Right atrium auricular region (tissue), 2 donors: ENCODE measurements at places on chromosomes 3 and 15.
A peak's percentile ranks its signal among the peaks of the same experiment; 100 is the strongest.

GRCh38 chr3:169467751-169468150 is 195.8 kb downstream of the MECOM start:
- no peaks in the 10 kb centered on the region for H3K27me3 ChIP-seq
- DNase-seq, result no peak
- no peaks in the 10 kb centered on the region for H3K36me3 ChIP-seq
- no peak overlapping the region for H3K4me3 ChIP-seq
- H3K27ac ChIP-seq, result no peak overlapping the region
- H3K4me1 ChIP-seq, result peaks cover 3% of the 10 kb centered on the region

DNA sequence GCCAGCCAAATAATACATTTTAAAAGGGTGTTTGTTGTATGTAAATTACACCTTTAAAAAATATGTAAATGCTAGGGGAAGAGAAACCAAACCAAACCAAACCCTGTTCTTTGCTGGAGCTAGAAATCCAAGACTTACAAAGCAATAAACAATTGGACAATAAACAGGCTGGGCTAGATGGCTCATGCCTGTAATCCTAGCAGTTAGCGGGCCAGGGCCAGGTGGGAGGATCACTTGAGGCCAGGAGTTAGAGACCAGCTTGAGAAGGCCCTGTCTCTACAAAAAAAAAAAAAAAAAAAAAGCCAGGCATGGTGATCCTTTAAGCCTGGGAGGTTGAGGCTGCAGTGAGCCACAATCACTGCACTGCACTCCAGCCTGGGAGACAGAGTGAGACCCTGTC is 12.5 kb downstream of the STOML1 start:
- no peaks in the 10 kb centered on the region for H3K36me3 ChIP-seq
- no peak overlapping the region for H3K27ac ChIP-seq
- no peak for DNase-seq
- no peak overlapping the region for H3K4me3 ChIP-seq

GRCh38 chr15:101026656-101027272 is 107.6 kb downstream of the LRRK1 start:
- no peaks in the 10 kb centered on the region for H3K27me3 ChIP-seq
- no peak overlapping the region for H3K4me3 ChIP-seq
- no peak overlapping the region for H3K27ac ChIP-seq
- no peaks in the 10 kb centered on the region for H3K36me3 ChIP-seq
- DNase-seq, result peak; percentile 58
- peaks cover 32% of the 10 kb centered on the region for H3K4me1 ChIP-seq

GRCh38 chr3:62374341-62375218 is 1.2 kb upstream of the FEZF2 start:
- no peaks in the 10 kb centered on the region for H3K4me1 ChIP-seq
- no peak overlapping the region for H3K27ac ChIP-seq

DNA sequence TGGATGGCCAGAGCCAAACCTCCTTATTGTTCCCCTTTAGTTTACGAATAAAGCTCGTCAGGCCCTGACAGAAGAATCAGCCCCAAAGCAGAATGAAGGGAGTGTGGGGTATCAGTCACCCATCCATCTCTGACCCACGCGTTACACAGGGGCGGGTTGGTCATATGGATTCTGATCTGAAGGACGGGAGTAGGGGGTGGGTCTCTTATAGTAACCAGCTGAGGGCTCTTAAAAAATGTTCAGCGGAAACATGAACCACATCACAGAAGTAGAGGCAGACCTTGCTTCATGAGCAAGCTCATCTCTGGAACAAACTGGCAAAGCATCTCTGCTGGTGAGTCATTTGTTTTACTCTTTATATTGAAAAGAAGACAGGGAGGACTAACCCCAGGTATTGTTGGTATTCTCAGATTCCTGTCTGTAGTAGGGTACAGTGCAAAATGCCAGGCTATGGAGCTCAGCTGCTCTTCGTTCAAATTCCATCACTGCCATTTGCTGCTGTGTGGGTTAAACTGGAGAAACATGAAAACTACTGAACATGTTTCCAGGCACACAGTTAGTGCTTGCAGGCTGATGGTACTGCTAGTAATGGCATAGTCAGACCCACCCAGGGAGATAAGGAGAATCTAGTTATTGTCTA is at the start of gene CXCR6:
Gene CXCR6 (plus strand): TSS at position 258 of the 640 bp plus-strand sequence. CDS start 3,018 bp downstream, outside the sequence.
- no peak for DNase-seq
- peaks cover 34% of the 10 kb centered on the region for H3K36me3 ChIP-seq
- H3K27ac ChIP-seq, result no peak within 1 kb of the TSS
- no peaks in the 10 kb centered on the region for H3K27me3 ChIP-seq

GRCh38 chr3:59632760-59633573 is 583.1 kb upstream of the CFAP20DC start:
- H3K27ac ChIP-seq, result no peak overlapping the region
- no peaks in the 10 kb centered on the region for H3K4me1 ChIP-seq
- H3K36me3 ChIP-seq, result no peaks in the 10 kb centered on the region
- H3K4me3 ChIP-seq, result no peak overlapping the region

GRCh38 chr3:126848991-126849390 is 133.9 kb upstream of the PLXNA1 start:
- H3K4me3 ChIP-seq, result no peak overlapping the region
- H3K4me1 ChIP-seq, result no peaks in the 10 kb centered on the region
- peak; percentile 34 for DNase-seq
- no peaks in the 10 kb centered on the region for H3K27me3 ChIP-seq

DNA sequence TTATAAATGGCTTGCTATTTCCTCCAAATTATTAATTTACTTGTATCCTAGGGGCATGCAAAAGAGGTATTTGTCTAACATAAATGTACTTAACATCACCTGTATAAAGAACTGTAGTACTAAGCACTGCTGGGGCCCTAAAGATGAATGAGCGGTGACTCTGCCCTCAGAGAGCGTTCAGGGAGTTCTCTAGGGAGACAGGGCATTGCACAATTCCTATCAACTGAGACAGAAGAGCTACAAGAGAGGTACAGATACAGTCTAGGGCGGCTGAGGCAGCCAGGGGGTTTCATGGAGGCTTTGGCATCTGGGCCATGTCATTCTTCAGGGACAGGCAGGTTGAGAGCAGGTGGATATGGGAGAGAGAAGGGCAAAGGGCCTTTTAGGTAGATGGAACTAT is 39.9 kb upstream of the PARL start:
- H3K4me3 ChIP-seq, result no peak overlapping the region
- no peak for DNase-seq
- H3K27ac ChIP-seq, result no peak overlapping the region
- peaks cover 90% of the 10 kb centered on the region for H3K36me3 ChIP-seq
- H3K4me1 ChIP-seq, result no peaks in the 10 kb centered on the region
- no peaks in the 10 kb centered on the region for H3K27me3 ChIP-seq

GRCh38 chr3:58384381-58385090 is 49.1 kb downstream of the PDHB start:
- DNase-seq, result no peak
- H3K36me3 ChIP-seq, result peaks cover 11% of the 10 kb centered on the region
- H3K27ac ChIP-seq, result no peak overlapping the region
- no peaks in the 10 kb centered on the region for H3K27me3 ChIP-seq
- H3K4me1 ChIP-seq, result peaks cover 47% of the 10 kb centered on the region

- DNase-seq, result no peak
- no peaks in the 10 kb centered on the region for H3K4me1 ChIP-seq
- H3K4me3 ChIP-seq, result no peak overlapping the region
- H3K36me3 ChIP-seq, result no peaks in the 10 kb centered on the region
- no peak overlapping the region for H3K27ac ChIP-seq
Observed at GRCh38 chr3:46236294-46237054, 5.8 kb upstream of the CCR3 start.

DNA sequence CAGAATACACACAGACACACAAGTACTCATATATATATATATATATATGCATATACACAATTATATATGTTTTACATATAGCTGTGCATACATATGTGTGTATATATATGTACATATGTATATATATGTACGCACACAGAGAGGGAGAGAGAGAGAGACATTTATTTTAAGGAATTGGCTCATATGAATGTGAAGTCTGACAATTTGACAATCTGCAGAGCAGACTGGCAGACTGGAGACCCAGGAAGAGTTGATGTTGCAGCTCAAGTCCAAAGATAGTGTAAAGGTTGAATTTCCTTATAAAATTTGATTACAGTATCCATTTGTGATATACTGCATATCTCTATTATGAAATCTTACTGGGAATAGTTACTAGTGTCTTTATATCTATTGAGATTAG is 1330.3 kb upstream of the CADM2 start:
- DNase-seq, result no peak
- H3K27ac ChIP-seq, result no peak overlapping the region
- no peak overlapping the region for H3K4me3 ChIP-seq
- H3K4me1 ChIP-seq, result no peaks in the 10 kb centered on the region
